GM23338 (cell line): ENCODE measurements at places on chromosomes 16 and 17. TPM values are rescaled to one million over a fixed set of nuclear protein-coding genes. Genes with fewer than 3 reads are reported as not detected.

The KRT23 gene
- not detected in 2 replicates for polyA plus RNA-seq

The TMEM98 gene
- 54.5 and 60.4 TPM in 2 replicates for polyA plus RNA-seq

The CD300E gene
- polyA plus RNA-seq, result not detected in 2 replicates

The KCNH6 gene
- polyA plus RNA-seq, result 1.1 and 1.3 TPM in 2 replicates

The ASPA gene
- 0.13 TPM in 1 of 2 replicates, not detected in the other for polyA plus RNA-seq

The COL1A1 gene
- polyA plus RNA-seq, result 21.2 and 22.4 TPM in 2 replicates

The KRTAP9-4 gene
- not detected in 2 replicates for polyA plus RNA-seq

The CD300C gene
- not detected in 2 replicates for polyA plus RNA-seq

The EVI2A gene
- 0.96 and 1.3 TPM in 2 replicates for polyA plus RNA-seq

The CASKIN1 gene
- 1.0 TPM in 2 replicates for polyA plus RNA-seq

The GPRC5B gene
- 70.9 and 85.6 TPM in 2 replicates for polyA plus RNA-seq

The JPH3 gene
- polyA plus RNA-seq, result 8.4 and 8.8 TPM in 2 replicates

The DNASE1L2 gene
- polyA plus RNA-seq, result 0.23 and 0.42 TPM in 2 replicates

The ECI1 gene
- polyA plus RNA-seq, result 143 and 152 TPM in 2 replicates

The MARVELD3 gene
- polyA plus RNA-seq, result 21.0 and 23.4 TPM in 2 replicates

The TBC1D3L gene
- polyA plus RNA-seq, result 8.7 and 9.3 TPM in 2 replicates

The NPIPB6 gene
- polyA plus RNA-seq, result 1.8 and 3.0 TPM in 2 replicates

The MAP2K4 gene
- 23.3 and 25.3 TPM in 2 replicates for polyA plus RNA-seq

The SLC25A11 gene
- 35.7 and 37.8 TPM in 2 replicates for polyA plus RNA-seq

The LPO gene
- 0.13 and 0.50 TPM in 2 replicates for polyA plus RNA-seq

The GAS2L2 gene
- 0.06 TPM in 1 of 2 replicates, not detected in the other for polyA plus RNA-seq

The KRT40 gene
- not detected in 2 replicates for polyA plus RNA-seq

The PRSS27 gene
- polyA plus RNA-seq, result 0.73 and 1.1 TPM in 2 replicates

The GCGR gene
- 0.23 and 0.92 TPM in 2 replicates for polyA plus RNA-seq

The KRT33A gene
- not detected in 2 replicates for polyA plus RNA-seq

The OTOP3 gene
- polyA plus RNA-seq, result not detected in 2 replicates

The KRTAP4-1 gene
- not detected in 2 replicates for polyA plus RNA-seq

The ABAT gene
- polyA plus RNA-seq, result 4.4 TPM in 2 replicates

The NUPR1 gene
- 0.48 and 0.75 TPM in 2 replicates for polyA plus RNA-seq

The HYDIN gene
- 1.8 and 3.1 TPM in 2 replicates for polyA plus RNA-seq

The MYH8 gene
- not detected in 2 replicates for polyA plus RNA-seq

The RUNDC3A gene
- polyA plus RNA-seq, result 3.7 and 6.3 TPM in 2 replicates

The ZFP3 gene
- polyA plus RNA-seq, result 0.55 and 0.97 TPM in 2 replicates

The CACNG3 gene
- not detected in 2 replicates for polyA plus RNA-seq

The GPRC5C gene
- polyA plus RNA-seq, result 8.9 and 9.0 TPM in 2 replicates

The LITAFD gene
- polyA plus RNA-seq, result not detected in 2 replicates

The TRIM72 gene
- 0.54 and 0.81 TPM in 2 replicates for polyA plus RNA-seq

The RGS9 gene
- 29.6 and 29.8 TPM in 2 replicates for polyA plus RNA-seq

The CEP295NL gene
- 0.31 TPM in 1 of 2 replicates, not detected in the other for polyA plus RNA-seq

The FGF11 gene
- 11.1 and 13.3 TPM in 2 replicates for polyA plus RNA-seq

The ACAP1 gene
- polyA plus RNA-seq, result 40.1 and 43.9 TPM in 2 replicates

The CCL7 gene
- not detected in 2 replicates for polyA plus RNA-seq

The SAMD14 gene
- 0.70 and 0.97 TPM in 2 replicates for polyA plus RNA-seq

The HOXB7 gene
- polyA plus RNA-seq, result not detected in 2 replicates

The CES1 gene
- polyA plus RNA-seq, result 0.64 and 1.5 TPM in 2 replicates

The TNFRSF13B gene
- 0.16 and 0.24 TPM in 2 replicates for polyA plus RNA-seq

The ZSWIM7 gene
- 48.0 and 50.4 TPM in 2 replicates for polyA plus RNA-seq

The GAS7 gene
- 1.9 TPM in 2 replicates for polyA plus RNA-seq

The OR4D1 gene
- polyA plus RNA-seq, result 0.37 and 0.50 TPM in 2 replicates

The GRIN2C gene
- polyA plus RNA-seq, result 0.07 and 0.19 TPM in 2 replicates

The CYB561 gene
- 13.2 and 13.7 TPM in 2 replicates for polyA plus RNA-seq

The ACSM2B gene
- polyA plus RNA-seq, result not detected in 2 replicates

The PRR15L gene
- 0.57 and 0.66 TPM in 2 replicates for polyA plus RNA-seq

The KRTAP9-8 gene
- not detected in 2 replicates for polyA plus RNA-seq

The RBL2 gene
- 9.8 and 15.4 TPM in 2 replicates for polyA plus RNA-seq
